CD8-positive, alpha-beta T cell (primary cell): ENCODE measurements at places on chromosomes 5 and 9.

DNA sequence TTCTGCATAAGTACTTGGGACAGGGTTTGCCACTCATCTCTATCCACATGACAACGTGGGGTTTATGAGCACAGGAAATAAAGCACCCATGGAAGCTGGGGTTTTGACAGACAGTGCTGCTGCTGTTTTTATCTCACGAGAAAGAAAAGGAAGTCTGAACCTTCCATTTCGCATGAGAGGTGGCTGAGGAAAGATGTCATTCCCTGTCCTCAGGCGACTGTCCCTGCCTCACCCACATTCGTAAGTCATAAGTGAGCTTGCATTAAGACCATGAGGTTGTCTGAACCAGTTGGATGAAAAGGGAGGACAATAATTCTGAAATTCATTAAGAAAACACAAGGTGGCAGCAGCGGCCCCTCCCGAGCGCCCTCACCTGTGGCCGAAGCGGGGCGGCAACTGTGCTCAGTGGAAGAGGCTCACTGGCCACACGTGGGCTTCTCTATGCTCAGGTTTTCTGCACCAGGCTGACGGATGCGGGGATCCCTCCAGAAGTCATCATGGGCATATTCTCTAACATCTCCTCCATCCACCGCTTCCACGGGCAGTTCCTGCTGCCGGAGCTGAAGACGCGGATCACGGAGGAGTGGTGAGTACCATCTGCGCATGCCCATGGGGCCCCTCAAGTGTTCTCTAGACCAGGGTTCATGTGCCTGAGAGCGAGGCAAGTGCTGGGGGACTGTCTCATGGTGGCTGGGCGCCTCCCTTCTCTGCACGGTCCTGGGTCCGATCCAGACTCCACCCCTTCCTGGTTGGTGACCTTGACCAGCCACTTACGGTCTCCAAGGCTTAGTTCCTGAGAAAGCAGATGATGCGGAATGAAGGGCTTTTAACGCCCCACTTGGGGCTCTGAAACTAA, 54.7 kb upstream of the SUSD3 start:
- peak; percentile 49 for DNase-seq

- DNase-seq = no peak
Observed at GRCh38 chr9:131608493-131609037, 63.2 kb downstream of the PRRT1B start.

GRCh38 chr5:126693806-126694205, 83.1 kb upstream of the LMNB1 start:
- no peak for DNase-seq

DNA sequence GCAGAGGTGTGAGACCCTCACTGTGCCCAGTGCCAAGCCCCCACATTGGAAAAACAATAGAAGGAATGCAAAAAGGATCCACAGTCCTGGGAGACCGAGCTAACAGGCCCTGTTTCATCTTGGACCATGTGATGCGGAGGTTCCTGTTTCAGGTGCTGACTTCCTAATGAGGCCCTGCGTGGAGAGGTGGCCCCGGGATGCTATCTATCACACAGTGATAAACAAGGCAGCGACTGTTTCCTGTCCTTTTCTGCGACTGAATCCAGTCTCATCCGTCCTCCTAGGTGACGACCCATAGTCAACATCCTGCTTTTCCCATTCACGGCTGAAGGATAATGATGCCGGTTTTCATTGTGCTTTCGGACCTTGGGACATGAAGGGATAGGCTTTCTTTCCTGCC, 56.4 kb upstream of the BOD1 start:
- no peak for DNase-seq

DNA sequence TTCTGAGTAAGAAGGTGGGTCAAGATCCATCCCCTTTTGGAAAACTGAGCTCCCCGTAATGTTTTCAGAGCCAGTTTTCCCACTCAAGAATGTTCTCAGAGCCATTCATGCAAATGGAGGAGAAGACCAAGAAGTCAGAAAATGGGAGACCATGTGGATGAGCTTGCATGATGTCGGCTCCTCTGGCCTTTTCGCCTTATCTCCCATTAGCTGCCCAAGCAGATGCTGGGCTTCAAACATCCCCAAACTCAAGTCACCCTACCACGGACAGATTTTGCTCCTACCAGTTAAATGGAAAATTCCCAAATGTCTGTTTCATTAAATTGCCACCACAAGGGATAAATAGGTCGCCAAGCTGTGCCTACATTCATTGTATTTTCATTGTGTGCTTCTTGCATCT, 161.4 kb downstream of the ICE1 start:
- DNase-seq = no peak

- DNase-seq = no peak
Observed at GRCh38 chr5:133428072-133428660, 184.2 kb downstream of the FSTL4 start.

DNA sequence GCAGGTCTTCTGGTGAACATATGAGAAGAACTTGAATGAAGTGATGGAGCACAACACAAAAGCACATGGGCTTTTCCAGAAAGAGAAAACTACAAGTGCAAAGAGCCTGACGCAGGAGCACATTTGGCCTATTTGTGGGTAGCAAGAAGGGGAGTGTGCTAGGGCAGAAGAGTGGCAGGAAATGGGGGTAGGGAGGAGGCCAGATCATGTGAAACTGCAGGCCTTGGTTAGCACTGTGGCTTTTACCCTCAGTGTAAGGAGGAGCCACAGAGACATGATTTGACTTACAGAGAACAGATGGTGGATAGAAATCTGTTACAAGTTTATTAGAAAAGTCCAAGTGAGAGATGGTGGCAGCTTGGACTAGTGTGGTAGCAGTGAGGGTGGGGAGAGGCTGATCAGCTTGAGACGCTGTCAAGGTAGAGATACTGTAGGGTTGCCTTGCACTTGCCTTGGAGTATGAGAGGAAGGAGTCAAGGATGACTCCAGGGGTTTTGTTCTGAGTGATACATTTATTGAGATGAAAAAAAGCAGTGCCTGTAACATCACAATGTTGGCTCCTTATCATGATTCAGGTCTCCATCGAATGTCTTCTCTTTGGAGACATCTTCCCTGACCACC, 126.7 kb downstream of the PPP2R2B start:
- peak; percentile 92 for DNase-seq

DNA sequence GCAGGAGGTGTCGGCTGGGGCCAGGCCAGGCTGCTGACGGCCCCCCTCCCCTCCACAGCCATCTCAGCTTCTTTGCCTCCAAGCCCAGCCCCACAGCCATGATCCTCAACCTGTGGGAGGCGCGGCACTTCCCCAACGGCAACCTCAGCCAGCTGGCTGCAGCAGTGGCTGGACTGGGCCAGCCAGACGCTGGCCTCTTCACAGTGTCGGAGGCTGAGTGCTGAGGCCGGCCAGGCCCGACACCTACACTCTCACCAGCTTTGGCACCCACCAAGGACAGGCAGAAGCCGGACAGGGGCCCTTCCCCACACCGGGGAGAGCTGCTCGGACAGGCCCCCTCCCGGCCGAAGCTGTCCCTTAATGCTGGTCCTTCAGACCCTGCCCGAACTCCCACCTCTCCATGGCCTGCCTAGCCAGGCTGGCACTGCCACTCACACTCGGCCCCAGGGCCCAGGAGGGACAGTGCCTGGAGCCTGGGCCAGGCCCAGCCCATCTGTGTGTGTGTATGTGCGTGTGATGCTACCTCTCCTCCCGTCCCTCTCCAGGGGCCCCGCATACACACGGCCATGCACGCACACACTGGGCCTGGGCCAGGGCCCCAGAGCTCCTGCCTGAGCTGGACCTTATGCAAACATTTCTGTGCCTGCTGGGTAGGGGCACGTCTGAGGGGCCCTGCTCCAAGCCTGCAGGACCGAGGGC, 19.3 kb downstream of the HK3 start:
- DNase-seq = no peak

DNA sequence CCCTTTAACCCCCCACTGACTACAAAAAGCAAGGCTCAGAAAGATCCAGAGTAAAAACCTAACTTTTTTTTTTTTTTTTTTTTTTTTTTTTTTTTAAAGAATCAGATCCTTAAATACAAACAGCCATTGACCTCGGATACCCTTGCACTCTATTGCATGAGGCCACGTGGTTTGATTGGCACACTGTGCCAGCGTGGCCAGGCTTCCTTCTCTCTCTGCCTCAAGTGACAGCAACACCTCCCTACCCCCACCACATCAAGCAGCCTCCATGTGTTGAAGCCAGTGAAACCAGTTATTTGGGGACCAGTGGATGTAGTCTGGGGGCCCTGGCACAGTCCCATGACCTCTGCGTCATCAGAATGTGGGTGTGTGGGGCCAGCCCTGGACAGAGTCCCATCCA, 71.4 kb downstream of the OTULIN start:
- DNase-seq = no peak

DNA sequence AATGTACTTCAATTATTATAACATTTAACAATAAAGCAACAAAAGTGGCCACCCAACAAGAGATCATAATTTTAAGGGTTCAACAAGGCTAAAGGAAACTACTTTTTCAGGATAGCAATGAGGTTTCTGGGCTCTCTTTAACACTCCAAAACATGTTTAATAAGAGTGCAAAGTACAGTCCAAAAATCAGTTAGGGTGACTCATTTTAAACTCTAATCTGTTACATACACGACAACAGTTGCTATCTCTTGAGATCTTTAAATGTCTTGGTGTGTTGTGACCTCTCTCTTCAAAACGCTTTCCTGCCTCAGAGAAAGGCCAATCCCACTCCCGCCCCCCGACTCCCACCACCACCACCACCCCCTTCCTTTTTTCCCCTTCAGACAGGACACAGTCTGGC, 11.5 kb downstream of the NFIB start:
- DNase-seq = no peak
